ENCODE measurements at places on chromosomes 12 and 14. TPM values are rescaled to one million over a fixed set of nuclear protein-coding genes. Genes with fewer than 3 reads are reported as not detected.

FLRT2 gene
- 11.1 TPM for total RNA-seq

IFT43 gene
- 29.4 TPM for total RNA-seq

TAC3 gene
- total RNA-seq: not detected

ZCRB1 gene
- total RNA-seq: 28.1 TPM

DAO gene
- not detected for total RNA-seq

EAPP gene
- total RNA-seq: 32.3 TPM

KCNC2 gene
- not detected for total RNA-seq

STXBP6 gene
- 14.3 TPM for total RNA-seq

FOXG1 gene
- total RNA-seq: not detected

COX8C gene
- not detected for total RNA-seq

ISCU gene
- total RNA-seq: 58.3 TPM

FAR2 gene
- 1.1 TPM for total RNA-seq

FOXN4 gene
- not detected for total RNA-seq

ALDH2 gene
- 12.5 TPM for total RNA-seq

ZNF891 gene
- 0.56 TPM for total RNA-seq

ISM2 gene
- under 0.01 TPM for total RNA-seq

GPR132 gene
- under 0.01 TPM for total RNA-seq

FITM1 gene
- total RNA-seq: not detected

OR9K2 gene
- not detected for total RNA-seq

PXMP2 gene
- total RNA-seq: 10.9 TPM

TAS2R14 gene
- total RNA-seq: 3.9 TPM

TAMALIN gene
- total RNA-seq: 2.7 TPM

DEPDC4 gene
- 0.72 TPM for total RNA-seq

CYP27B1 gene
- 0.56 TPM for total RNA-seq

CCER1 gene
- not detected for total RNA-seq

OR6C2 gene
- total RNA-seq: not detected

CACNA1C gene
- 1.6 TPM for total RNA-seq

PTGER2 gene
- total RNA-seq: 24.7 TPM

DNAI7 gene
- total RNA-seq: 0.28 TPM

MGAT4C gene
- total RNA-seq: not detected

NUBPL gene
- total RNA-seq: 11.5 TPM

GPR68 gene
- total RNA-seq: 0.28 TPM

BMP4 gene
- total RNA-seq: 2.8 TPM

DDHD1 gene
- 9.0 TPM for total RNA-seq

KRT6C gene
- not detected for total RNA-seq

Measured in IMR-90 (cell line).